Trophoblast cell (in vitro differentiated cells and primary cell): ENCODE measurements at places on chromosomes 5 and 9.

GRCh38 chr9:19989213-19989612 is 200.4 kb upstream of the SLC24A2 start:
- no peaks in the 10 kb centered on the region for H3K27me3 ChIP-seq
- H3K27ac ChIP-seq: no peak overlapping the region
- no peaks in the 10 kb centered on the region for H3K36me3 ChIP-seq
- H3K4me1 ChIP-seq: no peaks in the 10 kb centered on the region
- DNase-seq: no peak

DNA sequence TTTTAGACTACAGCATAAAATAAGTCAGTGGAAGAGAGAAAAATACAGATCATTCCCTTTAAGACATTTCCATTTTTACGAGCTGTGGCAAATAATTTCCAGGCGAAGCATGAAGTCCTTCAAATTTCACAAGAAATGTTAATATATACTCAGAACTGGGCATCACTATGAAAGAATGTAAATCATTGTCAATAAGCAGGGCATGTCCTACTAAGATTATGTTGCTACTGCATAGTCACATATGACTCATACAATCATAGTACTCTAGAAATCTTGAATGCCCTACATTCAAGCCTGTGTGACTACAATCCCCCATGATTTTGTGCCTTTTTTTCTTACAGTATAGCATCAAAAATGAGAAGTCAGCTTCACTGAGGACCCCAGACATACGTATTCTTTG is 485.2 kb upstream of the FTMT start:
- H3K36me3 ChIP-seq: no peaks in the 10 kb centered on the region
- no peak overlapping the region for H3K4me3 ChIP-seq
- H3K27ac ChIP-seq: no peak overlapping the region
- no peaks in the 10 kb centered on the region for H3K27me3 ChIP-seq
- no peaks in the 10 kb centered on the region for H3K4me1 ChIP-seq
- DNase-seq: peak; percentile 19

DNA sequence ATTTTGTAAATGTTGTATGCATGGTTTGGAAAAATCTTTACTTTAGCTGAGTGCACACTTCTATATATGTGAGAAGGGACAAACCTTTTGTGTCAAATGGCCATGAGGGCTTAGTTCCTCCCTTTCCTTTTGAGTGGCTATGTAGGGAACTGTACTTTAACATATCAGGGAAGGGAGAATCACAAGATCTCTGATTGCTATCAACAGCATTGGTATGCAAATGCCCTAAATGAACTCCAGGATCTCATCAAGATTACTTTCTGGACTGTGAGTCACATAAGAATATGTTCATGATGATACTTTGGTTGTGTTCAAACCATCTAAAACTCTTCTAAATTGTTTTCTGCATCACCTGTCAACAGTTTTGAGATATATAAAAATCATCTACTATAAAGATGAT is 31.2 kb upstream of the MROH2B start:
- peak; percentile 50 for DNase-seq
- no peaks in the 10 kb centered on the region for H3K4me1 ChIP-seq
- H3K27me3 ChIP-seq: no peaks in the 10 kb centered on the region
- H3K4me3 ChIP-seq: no peak overlapping the region
- no peaks in the 10 kb centered on the region for H3K36me3 ChIP-seq
- H3K27ac ChIP-seq: no peak overlapping the region

DNA sequence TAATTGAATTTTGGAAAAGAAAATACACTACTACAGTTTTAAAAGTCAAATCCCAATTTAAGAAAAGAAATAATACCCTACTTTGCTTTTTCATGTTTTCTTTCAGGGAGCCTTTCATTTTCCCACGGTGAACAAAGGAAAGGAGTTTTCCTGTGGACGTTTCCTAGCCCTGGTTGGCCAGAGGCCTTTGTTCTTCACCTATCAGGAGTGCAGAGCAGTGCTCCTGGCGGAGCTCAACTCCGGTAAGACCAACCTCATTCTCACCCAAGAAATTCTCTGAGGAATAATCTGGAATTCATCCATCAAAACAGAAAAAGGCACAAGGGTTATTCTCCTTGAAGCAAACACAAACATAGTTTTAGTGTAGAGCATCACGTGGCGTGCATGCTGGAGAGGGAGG is 248.9 kb downstream of the ADGRV1 start:
- H3K4me1 ChIP-seq: no peaks in the 10 kb centered on the region
- no peak overlapping the region for H3K27ac ChIP-seq
- DNase-seq: no peak
- no peaks in the 10 kb centered on the region for H3K27me3 ChIP-seq

DNA sequence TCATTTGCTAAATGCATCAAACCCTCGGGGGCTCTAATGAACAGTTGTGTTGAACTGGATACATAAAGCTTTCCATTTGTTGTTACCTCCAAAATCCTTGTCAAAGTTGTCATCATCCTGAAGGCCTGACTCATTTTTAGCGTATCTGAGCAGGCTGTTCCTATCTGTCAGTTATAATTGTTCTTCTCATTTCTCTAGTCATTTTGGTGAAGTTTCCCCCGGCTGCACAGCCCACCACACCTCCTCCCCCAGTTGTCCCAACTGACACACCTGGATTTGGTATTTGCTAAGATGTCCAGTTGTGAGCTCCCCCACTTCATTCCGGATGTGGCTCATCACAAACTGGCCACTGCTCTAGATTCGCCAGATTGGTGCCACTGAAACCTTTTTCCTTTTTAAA is 27.7 kb downstream of the ZFAND5 start:
- H3K4me3 ChIP-seq: no peak overlapping the region
- H3K27me3 ChIP-seq: no peaks in the 10 kb centered on the region
- no peaks in the 10 kb centered on the region for H3K36me3 ChIP-seq
- no peak for DNase-seq
- H3K27ac ChIP-seq: no peak overlapping the region

DNA sequence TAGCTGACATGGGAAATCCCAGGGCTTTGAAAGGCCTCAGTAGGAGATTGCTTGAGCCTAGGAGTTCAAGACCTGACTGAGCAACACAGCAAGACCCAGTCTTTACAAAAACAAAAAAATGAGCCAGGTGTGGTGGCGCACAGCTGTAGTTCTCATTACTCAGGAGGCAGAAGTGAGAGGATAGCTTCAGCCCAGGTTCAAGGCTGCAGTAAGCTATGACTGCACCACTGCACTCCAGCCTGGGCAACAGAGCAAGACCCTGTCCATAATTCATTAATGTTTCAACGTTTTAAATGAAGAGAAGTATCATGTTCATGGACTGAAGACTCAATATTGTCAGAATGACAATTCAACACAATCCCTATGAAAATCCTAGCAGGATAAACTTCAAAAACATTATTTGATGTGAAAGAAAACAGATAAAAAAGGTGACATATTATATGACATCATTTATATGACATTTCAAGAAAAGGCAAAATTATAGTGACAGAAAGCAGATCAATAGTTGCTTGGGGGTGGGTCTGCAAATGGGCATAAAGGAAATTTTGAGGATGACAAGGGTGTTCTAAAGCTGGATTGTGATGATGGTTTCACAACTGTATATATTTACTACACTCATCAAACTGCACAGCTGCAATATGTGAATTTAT is 3.7 kb downstream of the KIF3A start:
- H3K27me3 ChIP-seq: no peaks in the 10 kb centered on the region
- DNase-seq: no peak
- H3K4me1 ChIP-seq: peaks cover 3% of the 10 kb centered on the region
- H3K4me3 ChIP-seq: no peak overlapping the region
- H3K27ac ChIP-seq: no peak overlapping the region

- H3K27ac ChIP-seq: no peak overlapping the region
- H3K36me3 ChIP-seq: no peaks in the 10 kb centered on the region
- no peaks in the 10 kb centered on the region for H3K27me3 ChIP-seq
- H3K4me1 ChIP-seq: no peaks in the 10 kb centered on the region
- no peak for DNase-seq
- H3K4me3 ChIP-seq: no peak overlapping the region
Measured at GRCh38 chr5:115774684-115775083, 41.8 kb downstream of the CDO1 start.

- H3K4me3 ChIP-seq: peak overlapping the region; percentile 99
- peaks cover 9% of the 10 kb centered on the region for H3K4me1 ChIP-seq
- peaks cover 32% of the 10 kb centered on the region for H3K36me3 ChIP-seq
- no peak for DNase-seq
Measured at GRCh38 chr5:1343931-1344901, 683 bp downstream of the CLPTM1L start.

DNA sequence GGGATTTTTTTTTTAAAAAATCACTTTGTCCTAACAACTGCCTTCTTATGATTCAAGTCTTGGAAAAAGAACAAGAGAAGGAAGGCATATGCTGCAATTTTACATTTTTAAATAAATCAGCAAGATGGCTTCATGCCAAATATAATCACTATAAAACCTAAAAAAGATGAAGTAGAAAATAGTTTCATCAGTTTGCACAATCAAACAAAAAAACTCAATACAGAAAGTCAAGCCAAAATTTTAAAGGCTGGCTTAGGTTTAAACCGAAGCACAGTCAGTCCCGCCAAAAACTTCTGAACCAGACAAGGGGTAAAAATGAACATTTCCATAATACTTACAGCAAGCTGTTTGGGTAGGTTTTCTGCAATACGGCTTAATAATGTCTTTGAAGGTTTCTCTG is 57.3 kb downstream of the ZFR start:
- H3K4me3 ChIP-seq: no peak overlapping the region
- H3K4me1 ChIP-seq: peaks cover 5% of the 10 kb centered on the region
- no peak overlapping the region for H3K27ac ChIP-seq

DNA sequence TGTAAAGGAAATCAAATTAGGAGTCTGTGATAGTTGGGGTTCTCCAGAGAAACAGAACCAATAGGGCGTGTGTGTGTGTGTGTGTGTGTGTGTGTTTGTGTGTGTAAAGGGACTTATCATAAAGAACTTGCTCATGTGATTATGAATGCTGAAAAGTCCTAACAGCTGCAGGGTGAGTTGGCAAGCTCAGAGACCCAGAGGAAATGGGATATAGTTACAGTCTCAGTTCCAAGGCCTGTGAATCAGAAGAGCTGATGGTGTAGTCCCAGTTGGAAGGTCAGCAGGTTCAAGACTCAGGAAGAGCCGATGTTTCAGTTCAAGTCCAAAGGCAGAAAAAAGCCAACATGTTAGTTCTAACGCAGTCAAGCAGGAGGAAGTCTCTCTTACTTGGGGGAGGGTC is 214.2 kb downstream of the ELAVL2 start:
- H3K4me1 ChIP-seq: peaks cover 5% of the 10 kb centered on the region
- no peak overlapping the region for H3K27ac ChIP-seq
- H3K4me3 ChIP-seq: no peak overlapping the region
- H3K27me3 ChIP-seq: no peaks in the 10 kb centered on the region

GRCh38 chr9:138043061-138043410 is 165.5 kb downstream of the CACNA1B start:
- DNase-seq: no peak
- H3K27me3 ChIP-seq: no peaks in the 10 kb centered on the region
- H3K4me3 ChIP-seq: no peak overlapping the region
- H3K4me1 ChIP-seq: peaks cover 5% of the 10 kb centered on the region

GRCh38 chr9:98775831-98776441 is 20.4 kb downstream of the ANKS6 start:
- H3K4me1 ChIP-seq: peaks cover 2% of the 10 kb centered on the region
- H3K27ac ChIP-seq: no peak overlapping the region
- H3K4me3 ChIP-seq: no peak overlapping the region
- peak; percentile 11 for DNase-seq
- H3K27me3 ChIP-seq: no peaks in the 10 kb centered on the region
- H3K36me3 ChIP-seq: peaks cover 15% of the 10 kb centered on the region

DNA sequence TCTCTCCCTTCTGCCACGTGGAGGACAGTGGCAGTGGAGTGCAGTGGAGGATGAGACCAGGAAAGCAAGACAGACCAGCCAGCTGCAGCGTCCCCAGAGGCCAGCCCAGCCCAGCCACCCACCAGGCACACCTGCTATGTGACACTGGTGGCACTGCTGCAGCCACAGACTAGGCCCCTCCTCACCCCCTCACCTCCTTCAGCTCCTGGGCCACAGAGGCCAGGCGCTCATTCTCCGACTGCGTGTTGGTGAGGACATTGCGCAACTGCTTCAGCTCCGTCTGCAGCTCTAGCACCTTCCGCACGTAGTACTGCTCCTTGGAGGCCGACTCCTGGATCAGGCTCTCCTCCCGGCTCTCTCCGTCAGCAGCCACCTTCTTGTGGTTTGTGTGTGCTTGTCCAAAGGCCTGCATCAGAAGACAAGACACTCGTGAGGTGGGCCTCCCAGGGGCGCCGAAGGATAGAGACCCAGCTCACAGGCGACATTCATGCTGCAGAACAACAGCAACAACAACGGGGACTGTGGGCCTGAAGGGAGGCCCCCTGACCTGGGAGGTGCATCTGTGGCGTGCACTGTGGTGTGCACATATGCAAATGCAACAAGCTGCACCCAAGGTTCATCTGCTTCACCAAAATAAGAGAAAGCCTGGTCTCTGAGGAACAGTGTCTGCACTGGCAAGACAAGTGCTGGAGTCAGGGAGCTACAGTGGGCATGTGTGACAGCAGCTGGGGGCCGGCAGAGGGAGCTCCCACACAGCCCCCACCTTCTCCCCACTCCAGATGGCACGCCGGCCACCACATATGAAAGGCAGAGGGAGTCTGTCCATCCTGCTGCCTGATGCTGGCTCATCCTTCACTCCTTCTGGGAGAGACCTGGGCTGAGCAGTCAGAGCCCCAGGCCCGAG is 35.5 kb downstream of the BICD2 start:
- H3K4me1 ChIP-seq: peaks cover 50% of the 10 kb centered on the region
- no peaks in the 10 kb centered on the region for H3K27me3 ChIP-seq
- no peak overlapping the region for H3K27ac ChIP-seq
- H3K36me3 ChIP-seq: peaks cover 19% of the 10 kb centered on the region
- no peak for DNase-seq

GRCh38 chr9:11241779-11242178 is 629.0 kb upstream of the PTPRD start:
- no peaks in the 10 kb centered on the region for H3K36me3 ChIP-seq
- no peak overlapping the region for H3K27ac ChIP-seq
- no peak for DNase-seq
- H3K27me3 ChIP-seq: no peaks in the 10 kb centered on the region
- no peak overlapping the region for H3K4me3 ChIP-seq
- H3K4me1 ChIP-seq: no peaks in the 10 kb centered on the region

- no peaks in the 10 kb centered on the region for H3K4me1 ChIP-seq
- H3K36me3 ChIP-seq: no peaks in the 10 kb centered on the region
- DNase-seq: no peak
- H3K27me3 ChIP-seq: no peaks in the 10 kb centered on the region
- H3K4me3 ChIP-seq: no peak overlapping the region
- no peak overlapping the region for H3K27ac ChIP-seq
Measured at GRCh38 chr5:151917904-151918303, 6.7 kb downstream of the GLRA1 start.

DNA sequence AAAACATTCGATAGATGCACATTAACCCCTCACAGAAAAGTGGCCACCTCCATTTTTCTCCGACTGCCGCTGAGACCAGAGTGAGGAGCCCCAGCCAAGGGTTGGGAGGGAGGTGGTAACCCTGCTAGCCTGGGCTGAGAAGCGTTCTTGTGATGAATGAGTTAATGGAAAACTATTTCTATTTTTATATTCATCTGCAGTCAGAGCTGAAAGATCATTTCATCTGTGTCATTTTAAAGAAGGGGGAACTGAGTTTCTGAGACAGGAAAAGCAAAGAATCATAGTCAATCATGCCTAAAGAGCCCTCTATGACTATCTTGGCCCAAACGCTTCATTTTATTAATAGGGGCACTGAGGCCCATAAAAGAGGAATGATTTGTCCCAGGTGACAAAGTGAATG is 229.5 kb downstream of the PAPPA start:
- no peaks in the 10 kb centered on the region for H3K27me3 ChIP-seq
- no peak overlapping the region for H3K27ac ChIP-seq
- H3K4me3 ChIP-seq: no peak overlapping the region

GRCh38 chr9:91163773-91164471 is 197.8 kb downstream of the AUH start:
- peaks cover 26% of the 10 kb centered on the region for H3K4me1 ChIP-seq
- no peak overlapping the region for H3K4me3 ChIP-seq
- no peak overlapping the region for H3K27ac ChIP-seq
- H3K27me3 ChIP-seq: no peaks in the 10 kb centered on the region
- H3K36me3 ChIP-seq: no peaks in the 10 kb centered on the region
